Stimulated activated CD8-positive, alpha-beta memory T cell treated with anti-CD3 and anti-CD28 coated beads, Interleukin-4, amount 100 ng/mL, for 24 hours (primary cell): ENCODE measurements at places on chromosomes 16 and 17.

DNA sequence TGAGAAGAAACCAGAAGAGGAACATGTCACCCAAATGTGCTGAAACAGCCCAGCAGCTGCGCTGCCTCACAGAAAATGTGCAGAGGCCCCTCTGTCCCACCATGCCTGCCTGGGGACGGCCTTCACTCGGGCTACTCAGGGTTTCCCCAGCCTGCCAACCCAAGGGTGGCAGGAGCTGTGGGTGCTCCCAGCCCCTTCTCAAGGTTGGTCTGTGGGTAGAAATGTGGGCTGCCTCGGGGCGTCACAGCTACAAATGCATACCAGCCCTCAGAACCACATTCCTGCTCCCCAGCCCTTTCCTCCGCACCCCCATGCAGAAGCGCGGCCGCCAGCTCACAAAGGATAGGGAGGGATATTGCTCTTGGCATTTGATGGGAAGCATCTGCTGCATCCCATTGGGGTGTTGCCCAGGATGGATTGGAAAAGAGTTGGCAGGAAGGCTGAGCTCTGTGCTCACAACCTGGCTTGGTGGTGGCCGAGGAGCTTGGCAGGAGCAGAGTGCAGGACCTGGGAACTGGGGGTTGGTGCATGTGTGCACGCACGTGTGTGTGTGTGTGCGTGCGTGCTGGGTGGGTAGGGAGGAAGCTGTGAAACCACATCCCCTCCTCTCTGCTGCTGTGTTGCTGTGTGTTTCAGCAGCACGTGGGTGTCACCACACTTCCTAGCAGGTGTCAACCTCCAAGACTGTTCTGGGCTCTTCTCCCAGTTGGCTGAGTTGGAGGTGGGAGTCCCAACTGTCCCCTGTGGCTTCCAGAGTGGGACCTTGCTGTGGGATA, 304.4 kb downstream of the SEC14L1 start:
- peak; percentile 70 for DNase-seq

- no peak for DNase-seq
These were observed 12.9 kb downstream of the HEATR6 start for GRCh38 chr17:60065867-60066266.

DNA sequence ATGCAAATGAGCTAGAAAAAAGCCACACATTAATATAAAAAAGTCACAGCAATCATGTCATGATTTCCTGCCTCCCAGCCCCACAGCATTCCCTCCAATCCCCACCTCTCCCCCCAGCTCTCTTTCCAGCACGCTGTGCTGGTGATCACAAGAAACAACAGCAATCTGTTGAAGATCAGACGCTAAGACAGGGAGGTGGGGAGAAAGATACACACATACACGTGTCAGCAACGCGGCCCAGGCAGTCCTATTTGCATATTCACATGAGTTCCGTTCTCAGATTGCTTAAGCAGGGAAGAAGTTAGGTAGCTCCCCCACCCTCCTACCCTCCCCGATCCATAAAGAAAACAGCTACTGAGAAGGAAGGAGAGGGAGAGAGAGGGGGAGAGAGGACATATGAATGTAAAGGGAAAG, 405.5 kb upstream of the PSMD7 start:
- no peak for DNase-seq

DNA sequence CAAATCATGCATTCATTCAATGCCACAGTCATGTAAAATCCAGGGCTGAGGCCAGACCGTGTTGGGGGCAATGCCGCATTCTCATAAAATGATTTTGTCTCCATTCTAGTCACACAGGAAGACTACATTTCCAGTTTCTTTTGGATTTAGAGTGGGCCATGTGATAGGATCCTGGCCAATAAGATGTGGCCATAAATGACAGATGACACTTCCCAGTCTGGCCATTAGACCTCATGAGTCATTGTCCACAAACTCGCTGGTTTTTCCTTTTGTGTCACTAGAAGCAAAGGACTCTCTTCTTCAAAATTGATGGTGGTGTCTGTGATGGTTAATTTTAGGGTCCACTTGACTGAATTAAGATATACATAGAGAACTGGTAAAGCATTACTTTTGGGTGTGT, 352.3 kb downstream of the UTP18 start:
- no peak for DNase-seq

DNA sequence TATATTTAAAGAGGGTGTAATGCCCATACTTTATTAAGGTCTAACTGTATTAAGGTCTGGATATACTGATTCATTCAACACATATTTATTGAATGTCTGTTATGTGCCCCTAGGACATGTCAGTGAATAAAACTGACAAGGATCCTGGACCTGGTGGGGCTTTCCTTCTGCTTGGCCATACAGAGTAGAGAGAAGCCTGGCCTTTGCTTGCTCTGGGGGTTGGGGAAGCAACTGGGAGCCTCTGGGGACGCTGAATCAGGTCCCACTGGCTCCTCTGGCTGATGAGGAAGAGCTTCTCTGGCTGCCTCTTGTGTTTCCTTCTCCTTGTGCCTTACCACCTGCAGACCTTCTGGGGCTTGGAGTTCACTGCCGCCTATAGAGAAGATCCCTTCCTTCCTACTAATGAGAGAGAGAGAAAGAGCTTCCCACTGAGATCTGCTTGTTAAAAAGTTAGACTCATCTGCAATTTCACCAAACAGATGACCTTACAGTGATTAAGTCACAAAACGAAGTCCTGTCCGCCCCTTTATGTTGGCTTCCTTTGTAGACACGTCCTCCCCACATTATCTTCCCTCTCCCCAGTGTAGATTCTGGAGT, 49.7 kb downstream of the MSI2 start:
- no peak for DNase-seq

GRCh38 chr17:1839516-1839915, 9.7 kb downstream of the RPA1 start:
- DNase-seq = no peak

DNA sequence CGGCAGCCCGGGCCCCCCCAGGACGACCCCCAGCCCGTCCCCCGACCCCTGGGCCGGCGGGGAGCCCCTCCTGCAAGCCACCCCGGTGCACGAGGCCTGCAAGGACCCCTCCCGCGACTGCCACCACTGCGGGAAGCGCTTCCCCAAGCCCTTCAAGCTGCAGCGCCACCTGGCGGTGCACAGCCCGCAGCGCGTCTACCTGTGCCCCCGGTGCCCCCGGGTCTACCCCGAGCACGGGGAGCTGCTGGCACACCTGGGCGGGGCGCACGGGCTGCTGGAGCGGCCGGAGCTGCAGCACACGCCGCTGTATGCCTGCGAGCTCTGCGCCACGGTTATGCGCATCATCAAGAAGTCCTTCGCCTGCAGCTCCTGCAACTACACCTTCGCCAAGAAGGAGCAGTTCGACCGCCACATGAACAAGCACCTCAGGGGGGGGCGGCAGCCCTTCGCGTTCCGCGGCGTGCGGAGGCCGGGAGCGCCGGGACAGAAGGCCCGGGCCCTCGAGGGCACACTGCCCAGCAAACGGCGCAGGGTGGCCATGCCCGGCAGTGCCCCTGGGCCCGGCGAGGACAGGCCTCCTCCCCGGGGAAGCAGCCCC, 15.6 kb upstream of the ZFPM1 start:
- peak; percentile 58 for DNase-seq

DNA sequence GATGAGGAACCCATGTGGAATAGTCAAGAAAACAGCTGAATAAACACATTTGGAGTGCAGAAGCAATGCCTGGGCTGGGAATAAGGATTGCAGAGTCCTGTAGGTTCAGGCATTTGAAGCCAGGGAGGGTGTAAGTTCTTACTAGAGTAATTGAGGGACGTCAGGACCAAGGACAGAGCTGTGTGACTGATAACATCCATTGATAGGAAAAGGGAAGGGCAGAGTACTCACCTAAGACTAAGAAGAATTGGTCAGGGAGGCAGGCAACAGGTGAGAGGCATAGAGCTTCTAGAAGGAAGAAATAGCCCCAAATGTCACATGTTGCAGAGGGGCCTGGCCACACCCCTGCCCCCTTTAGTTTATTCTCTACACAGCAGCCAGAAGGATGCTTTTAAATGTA, 79.8 kb upstream of the TMEM132E start:
- DNase-seq = no peak

- DNase-seq = peak; percentile 24
These were observed 458 bp downstream of the SLC12A4 start for GRCh38 chr16:67967958-67968399.

GRCh38 chr17:40059729-40060475, 2.9 kb upstream of the THRA start:
- DNase-seq = no peak

- no peak for DNase-seq
These were observed 16.6 kb upstream of the C16orf95 start for GRCh38 chr16:87333581-87334331.

GRCh38 chr16:89921131-89921701, 1.9 kb upstream of the TUBB3 start:
- no peak for DNase-seq

- DNase-seq = peak; percentile 19
These were observed at the start of gene TPPP3 for GRCh38 chr16:67393111-67393787. Gene TPPP3, minus strand, starts transcription at chr16:67393498. Its CDS starts 2,387 bp downstream, at chr16:67391111.

DNA sequence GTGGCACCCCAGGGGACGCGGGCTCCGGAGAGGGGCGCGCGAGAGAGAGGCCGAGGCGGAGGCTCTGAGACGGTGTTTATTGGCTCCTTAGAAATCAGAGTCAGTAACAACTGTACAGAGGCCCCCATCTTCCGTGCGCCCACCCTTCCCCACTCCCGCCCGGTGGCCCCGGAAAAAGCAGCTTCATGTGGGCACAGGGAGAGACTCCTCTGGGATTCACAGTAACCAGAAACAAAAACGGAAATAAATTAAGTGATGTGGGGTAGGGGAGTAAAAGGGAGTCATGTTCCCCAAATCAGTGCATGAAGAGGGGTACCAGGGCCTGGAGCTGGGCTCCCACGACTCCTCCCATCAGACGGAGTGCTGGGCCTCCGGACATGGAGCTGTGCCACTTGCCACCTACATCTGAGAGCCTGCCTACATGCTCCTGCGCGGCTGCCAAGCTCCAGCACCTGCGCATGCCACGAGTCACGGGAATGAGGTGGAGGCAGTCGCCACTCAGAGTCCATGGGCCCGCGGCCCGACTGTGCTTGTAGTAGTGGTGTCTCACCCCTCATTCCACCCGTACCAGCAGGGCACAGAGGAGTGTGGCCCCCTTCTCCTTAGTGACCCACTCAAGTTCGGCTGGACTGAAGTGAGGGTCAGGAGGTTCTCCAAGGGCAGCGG, 543 bp upstream of the GPS2 start:
- no peak for DNase-seq

- no peak for DNase-seq
These were observed 361.6 kb downstream of the GRIN2A start for GRCh38 chr16:9820476-9821246.

- no peak for DNase-seq
These were observed 282.9 kb upstream of the IRX5 start for GRCh38 chr16:54647725-54648221.

GRCh38 chr16:1530349-1530882, 3.0 kb upstream of the TMEM204 start:
- no peak for DNase-seq

DNA sequence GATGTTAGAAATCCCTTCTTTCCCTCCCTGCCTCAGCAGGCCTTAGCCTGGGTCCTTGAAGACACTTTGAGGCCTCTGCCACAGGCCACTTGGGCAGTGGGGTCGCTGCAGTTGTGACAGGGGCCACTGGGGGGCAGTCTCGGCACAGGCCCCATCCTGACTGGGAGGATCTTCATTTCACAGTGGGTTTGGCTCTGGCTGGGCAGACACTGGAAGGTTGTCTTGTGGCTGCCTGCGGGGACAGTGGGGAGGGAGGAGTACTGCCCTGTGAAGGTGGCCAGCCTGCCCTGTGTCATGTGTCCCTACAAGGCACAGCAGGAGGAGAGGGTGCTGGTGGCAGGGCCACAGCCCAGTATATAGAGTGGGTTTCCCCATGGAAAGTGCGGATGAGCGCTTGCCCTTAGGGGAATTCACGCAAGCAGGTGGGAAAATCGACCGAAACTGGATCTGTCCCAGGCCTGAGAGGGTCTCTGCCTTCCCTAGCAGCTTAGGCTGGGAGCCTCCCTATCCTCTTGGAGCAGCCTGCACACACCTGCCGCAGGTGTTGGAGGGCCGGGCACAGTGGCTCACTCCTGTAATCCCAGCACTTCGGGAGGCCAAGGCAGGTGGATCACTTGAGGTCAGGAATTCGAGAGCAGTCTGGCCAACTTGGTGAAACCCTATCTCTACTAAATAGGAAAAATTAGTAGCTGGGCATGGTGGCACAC, 28.8 kb downstream of the GINS2 start:
- DNase-seq = peak; percentile 53

- DNase-seq = peak; percentile 51
These were observed 4.0 kb downstream of the BECN1 start for GRCh38 chr17:42819939-42820535.

DNA sequence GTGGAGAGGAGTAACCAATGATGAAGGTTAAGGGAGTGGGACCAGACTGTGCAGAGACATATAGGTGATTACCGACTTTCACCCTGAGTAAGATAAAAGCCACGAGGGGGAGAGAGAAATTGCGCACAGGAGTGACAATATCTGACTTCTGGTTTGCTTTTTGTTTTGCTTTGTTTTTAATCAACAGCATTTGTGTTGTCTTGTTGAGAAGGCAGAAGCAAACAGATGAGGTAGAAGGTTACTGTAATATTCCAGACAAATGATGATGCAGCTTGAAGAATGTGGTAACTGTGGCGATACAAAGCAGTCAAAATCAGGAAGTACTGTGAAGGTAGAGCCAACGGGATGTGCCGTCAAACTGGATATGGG, 7.5 kb downstream of the PELP1 start:
- no peak for DNase-seq

DNA sequence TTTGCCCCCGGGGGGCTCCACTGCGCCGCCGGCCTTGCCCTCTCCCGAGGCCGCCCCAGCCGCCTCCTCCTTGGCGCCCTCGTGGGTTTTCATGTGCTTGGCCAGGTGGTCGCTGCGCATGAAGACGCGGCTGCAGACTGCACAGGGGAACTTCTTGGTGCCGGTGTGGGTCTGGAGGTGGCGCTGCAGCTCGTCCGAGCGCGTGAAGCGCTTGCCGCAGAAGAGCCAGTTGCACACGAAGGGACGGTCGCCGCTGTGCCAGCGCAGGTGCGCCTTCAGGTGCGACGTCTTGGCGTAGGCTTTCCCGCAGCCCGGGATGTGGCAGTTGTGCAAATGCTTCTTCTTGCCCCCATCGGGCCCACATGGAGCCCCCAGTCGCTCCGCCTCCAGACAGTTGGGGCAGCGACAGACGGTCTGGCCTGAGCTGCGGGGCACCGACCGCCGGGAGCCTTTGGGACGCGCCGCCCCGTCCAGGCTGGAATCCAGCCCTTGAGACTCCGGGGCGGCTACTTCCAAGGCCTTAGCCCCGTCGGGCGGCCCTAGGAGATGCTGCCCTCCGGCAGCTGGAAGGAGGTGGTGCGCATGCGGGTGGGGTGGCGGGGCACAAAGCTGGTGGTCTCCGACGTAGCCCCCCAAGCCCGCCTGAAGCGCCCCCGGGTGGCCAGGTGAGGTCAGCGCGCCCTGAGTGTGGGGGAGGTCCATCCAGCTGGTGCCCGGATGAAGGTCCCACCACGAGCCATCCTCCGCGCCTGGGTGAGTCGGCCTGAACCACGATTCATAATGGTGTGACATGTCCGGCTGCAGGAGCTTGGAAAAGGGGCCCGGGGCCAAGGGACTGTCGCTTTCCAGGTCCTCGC, 3.4 kb downstream of the SP6 start:
- no peak for DNase-seq

GRCh38 chr16:57071831-57072582, 20.4 kb upstream of the CPNE2 start:
- no peak for DNase-seq

GRCh38 chr17:50581316-50581715, 20.8 kb downstream of the CACNA1G start:
- no peak for DNase-seq
